ENCODE measurements at places on chromosomes 6 and 20. TPM values are rescaled to one million over a fixed set of nuclear protein-coding genes. Genes with fewer than 3 reads are reported as not detected.

RBPJL gene
- total RNA-seq: not detected

STX11 gene
- 2.3 TPM for total RNA-seq

SAMD10 gene
- total RNA-seq: not detected

SLC52A3 gene
- 0.64 TPM for total RNA-seq

GHRH gene
- not detected for total RNA-seq

BPIFB1 gene
- total RNA-seq: not detected

TSBP1 gene
- not detected for total RNA-seq

HLA-DPB1 gene
- not detected for total RNA-seq

SLA2 gene
- total RNA-seq: not detected

DLK2 gene
- 7.9 TPM for total RNA-seq

CLDN20 gene
- total RNA-seq: not detected

SUPT3H gene
- total RNA-seq: 4.6 TPM

PACSIN1 gene
- 0.07 TPM for total RNA-seq

BTNL2 gene
- total RNA-seq: not detected

All from A549 treated with CORT108297 at 1 μM for 4 hours (cell line).